Epithelial cell of esophagus (primary cell): ENCODE measurements at places on chromosomes 11 and 22.

DNA sequence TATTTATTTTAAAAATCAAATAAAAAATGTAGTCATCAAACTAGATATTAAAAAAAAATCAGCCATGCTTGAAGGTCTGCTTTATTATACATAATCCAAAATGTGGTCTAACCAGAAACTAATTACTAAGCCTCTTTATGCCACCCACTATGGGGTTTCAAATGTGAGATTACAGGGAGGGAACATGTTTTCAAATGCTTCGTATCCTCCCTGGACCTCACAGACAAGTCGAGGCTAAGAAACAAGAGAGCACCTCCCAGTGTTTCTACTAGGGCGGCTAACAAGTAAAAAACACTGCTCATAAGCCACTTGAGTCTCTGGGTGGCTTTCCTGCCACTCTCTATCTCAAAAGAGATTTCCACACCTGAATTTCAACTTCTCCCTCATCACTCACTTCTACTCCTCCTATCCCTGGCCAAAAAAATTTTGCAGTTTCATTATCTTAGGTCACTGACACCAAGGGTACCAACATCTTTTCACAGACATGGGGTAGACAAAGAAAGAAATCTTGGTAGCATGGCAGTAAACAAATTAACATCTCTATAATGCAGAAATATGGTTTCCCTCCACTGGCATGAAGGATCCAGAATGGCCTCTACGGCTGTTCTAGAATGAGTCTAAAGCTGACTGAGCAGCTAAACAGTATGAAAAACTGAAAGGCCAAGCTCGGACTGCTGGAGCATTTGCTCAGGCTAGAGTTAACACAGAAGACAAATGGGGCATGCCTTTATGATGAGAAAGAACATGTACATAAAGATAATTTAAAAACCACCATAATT, 50.9 kb downstream of the PITPNB start:
- DNase-seq = peak; percentile 68

GRCh38 chr11:126491092-126491491, 135.6 kb downstream of the ST3GAL4 start:
- DNase-seq = no peak

DNA sequence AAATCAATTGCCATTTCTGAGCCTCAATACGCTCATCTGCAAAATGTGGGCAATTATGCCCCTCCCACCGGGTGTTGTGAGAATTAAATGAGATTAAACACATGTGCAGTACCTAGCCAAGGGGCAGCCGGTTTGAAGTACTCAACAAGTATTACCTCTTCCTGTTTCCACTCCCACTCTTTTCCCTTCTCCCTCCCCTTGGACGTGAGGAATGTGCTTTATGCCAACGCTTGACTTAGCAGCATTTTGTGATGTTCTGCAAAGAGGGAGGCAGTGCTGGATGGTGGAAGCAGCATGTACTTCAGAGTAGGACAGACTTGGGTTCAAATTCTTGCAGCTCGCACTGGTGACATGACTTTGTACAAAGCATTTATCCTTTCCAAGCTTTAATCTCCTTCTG, 306.0 kb downstream of the BUD13 start:
- no peak for DNase-seq

- DNase-seq = peak; percentile 33
These were observed 26.8 kb downstream of the PAK1 start for GRCh38 chr11:77446911-77447629.

- DNase-seq = no peak
These were observed 31.8 kb upstream of the RBMXL2 start for GRCh38 chr11:7056828-7057513.

GRCh38 chr11:111766834-111767142, 599 bp upstream of the PPP2R1B start:
- DNase-seq = no peak

DNA sequence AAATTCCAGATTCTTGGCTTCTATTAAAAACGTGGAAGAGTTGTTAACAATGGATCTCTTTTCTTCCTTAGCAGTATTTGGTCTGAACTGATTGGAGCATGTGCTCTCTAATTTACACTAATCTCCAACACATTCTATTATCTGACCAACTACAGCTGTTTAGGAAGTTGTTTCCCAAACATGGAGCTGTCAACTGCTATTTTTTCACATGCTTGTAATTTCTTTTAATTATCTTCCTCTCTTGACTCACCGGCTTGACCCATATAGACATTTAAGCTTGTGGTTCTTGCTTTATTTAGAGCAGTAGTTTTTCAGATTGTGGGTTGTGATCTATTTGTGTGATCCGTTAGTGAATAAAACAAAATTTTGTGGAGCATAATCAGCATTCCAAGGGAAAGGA, 40.8 kb downstream of the CTNND1 start:
- no peak for DNase-seq

- no peak for DNase-seq
These were observed 38.0 kb downstream of the C2CD3 start for GRCh38 chr11:74132833-74133232.

DNA sequence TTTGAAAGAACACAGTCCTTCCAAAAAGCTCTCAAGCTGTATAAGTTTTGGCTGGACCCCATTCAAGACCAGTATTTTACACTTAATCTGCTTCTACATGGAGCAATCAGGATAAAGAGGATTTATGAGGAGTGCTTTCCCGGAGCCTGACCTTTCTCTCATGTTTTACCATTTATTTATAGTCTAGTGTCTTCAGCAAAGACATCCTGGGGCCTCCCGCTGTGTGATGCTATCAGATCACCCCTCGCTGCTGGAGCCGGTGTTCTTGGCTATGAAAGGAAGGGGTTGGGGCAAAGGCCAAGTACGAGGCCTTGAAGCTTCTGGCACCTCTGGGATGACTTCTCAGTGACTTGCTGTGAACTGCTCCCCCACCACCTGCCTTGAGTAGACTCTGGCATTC, 189.6 kb downstream of the ADAMTS15 start:
- DNase-seq = no peak

GRCh38 chr11:73248526-73249185, 23.5 kb upstream of the P2RY6 start:
- DNase-seq = no peak

- peak; percentile 30 for DNase-seq
These were observed 48.8 kb downstream of the SPECC1L start for GRCh38 chr22:24319451-24319850.

DNA sequence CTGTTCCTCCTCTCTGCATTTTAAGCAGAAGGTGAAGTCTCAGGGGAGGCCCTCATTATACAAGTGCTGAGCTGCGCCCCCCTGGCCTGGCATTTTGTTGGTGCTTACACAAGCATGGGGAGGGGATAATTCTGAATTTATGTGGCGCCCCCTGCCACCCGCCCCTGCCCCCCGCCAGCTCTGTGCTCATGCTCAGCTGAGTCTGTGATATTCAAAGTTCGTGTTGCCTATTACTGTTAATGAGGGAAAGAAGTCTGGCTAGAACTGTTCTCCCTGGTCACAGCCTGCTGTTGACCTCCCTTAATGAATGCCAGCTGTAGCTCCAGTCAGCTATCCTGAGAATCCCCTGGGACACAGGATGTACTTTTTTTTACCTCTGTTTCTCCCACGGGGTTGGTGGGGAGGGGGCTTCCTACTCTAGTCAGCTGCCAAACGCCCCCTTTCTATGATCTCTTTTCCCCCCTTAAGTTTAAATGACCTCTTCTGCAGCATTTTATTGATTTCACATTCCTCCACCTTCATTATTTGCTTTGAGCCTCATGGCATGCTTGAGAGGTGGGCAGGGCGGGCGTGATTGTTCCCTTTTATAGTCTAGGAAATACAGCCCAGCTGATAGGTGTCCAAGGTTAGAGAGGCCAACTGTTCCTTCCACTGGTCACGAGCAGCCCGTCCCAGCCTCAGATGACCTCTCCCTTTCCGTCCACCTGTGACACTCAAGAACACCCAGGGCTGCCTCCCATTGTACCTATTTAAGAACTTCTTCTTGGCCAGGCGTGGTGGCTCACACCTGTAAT, 12.2 kb downstream of the USP2 start:
- no peak for DNase-seq

- DNase-seq = no peak
These were observed 17.3 kb upstream of the NEU3 start for GRCh38 chr11:74971424-74971823.

DNA sequence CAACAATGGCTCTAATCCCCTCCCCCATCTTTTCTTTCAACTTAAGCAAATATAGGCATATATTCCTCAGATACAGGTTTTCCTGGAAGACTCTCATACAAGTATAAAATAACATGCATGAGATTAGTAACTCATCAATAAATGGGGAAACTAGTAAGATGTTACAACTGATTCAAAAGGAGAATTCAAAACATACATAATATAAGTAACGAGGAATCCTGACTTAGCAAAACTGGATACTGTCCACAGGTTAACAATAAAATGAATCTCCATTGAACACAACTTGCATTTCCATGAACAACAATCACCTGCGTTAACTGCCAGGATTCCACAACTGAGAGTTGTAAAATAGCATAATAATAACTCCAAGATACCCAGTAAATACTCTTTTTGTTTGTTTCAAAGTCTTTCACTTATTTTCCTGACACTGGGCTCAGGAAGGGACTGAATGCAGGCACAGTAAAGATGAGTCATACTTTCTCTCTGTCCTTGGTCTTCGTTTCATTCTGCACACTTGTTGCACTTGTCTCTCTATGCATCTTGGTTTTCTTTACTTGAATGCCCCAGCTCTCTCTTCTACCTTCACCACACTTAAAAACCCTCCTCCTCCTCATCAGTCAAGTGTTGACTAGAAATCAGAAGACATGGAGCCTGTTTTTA, 8.1 kb downstream of the APIP start:
- no peak for DNase-seq

DNA sequence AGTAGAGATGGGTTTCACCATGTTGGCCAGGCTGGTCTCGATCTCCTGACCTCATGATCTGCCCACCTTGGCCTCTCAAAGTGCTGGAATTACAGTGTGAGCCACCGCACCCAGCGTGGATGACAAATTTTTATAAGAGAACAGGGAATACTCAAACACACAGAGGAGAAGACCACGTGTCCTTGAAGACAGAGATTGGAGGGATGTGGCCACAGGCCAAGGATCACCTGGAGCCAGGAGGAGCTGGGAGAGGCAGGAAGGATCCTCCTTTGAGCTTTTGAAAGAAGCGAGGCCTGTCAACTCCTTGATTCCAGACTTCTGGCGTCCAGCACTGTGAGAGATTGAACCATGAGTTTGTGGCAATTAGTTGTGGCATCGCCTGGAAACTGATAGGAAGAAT, 1049.5 kb downstream of the TBC1D22A start:
- no peak for DNase-seq

- no peak for DNase-seq
These were observed 15.5 kb downstream of the KIAA0930 start for GRCh38 chr22:45224988-45225731.

- no peak for DNase-seq
These were observed 2.9 kb upstream of the MGAT3 start for GRCh38 chr22:39453765-39454378.

- DNase-seq = no peak
These were observed 3.9 kb downstream of the GSTT4 start for GRCh38 chr22:24001314-24001713.

DNA sequence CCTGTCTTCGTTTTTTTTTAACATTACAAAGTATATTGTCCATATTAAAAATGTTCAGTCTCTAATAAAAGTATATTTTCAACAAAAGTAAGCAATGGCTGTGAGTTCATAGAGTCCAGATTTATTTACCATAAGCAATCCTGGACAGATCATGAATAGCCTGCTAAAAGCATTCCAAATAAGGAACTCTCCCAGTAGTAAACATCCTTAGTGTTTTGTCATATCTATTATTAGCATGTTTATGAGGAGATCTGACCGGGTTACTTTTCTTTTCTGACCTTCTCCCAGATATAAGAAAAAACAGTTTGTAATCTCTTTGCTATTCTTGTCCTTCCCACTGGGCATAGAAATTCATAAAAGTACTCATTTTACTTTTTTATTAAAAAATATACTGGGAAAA, 403.9 kb upstream of the ANO3 start:
- DNase-seq = no peak

GRCh38 chr11:119839476-119840133, 110.6 kb upstream of the NECTIN1 start:
- no peak for DNase-seq

DNA sequence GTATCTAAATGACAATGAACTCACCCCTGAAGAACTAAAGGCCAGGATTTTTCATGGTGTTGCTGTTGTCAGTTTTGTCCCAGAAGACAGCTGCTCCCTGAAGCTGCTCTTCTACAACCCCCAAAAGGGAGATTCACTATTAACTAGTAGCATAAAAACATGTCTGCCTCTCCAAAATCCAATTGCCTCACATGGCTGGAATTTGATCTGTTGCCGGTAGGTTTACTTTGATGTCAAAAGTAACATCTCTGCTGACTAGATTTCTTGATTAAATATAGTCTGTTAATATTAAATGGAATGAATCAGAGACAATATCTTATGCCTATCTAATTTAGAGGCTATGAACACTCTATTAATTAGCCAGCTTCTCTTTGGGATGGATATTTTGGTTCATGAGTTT, 425.4 kb downstream of the ETS1 start:
- no peak for DNase-seq
